Psoas muscle (tissue), 8 donors: ENCODE measurements at places on chromosomes 13 and 19.

- DNase-seq: no peak
Observed at GRCh38 chr19:34402074-34402600, 2.1 kb upstream of the PDCD2L start.

- DNase-seq: no peak
Observed at GRCh38 chr19:43575955-43576878, 616 bp downstream of the PINLYP start.

GRCh38 chr13:67134417-67135129 is 95.6 kb downstream of the PCDH9 start:
- DNase-seq: no peak

GRCh38 chr13:33252135-33252534 is 33.4 kb downstream of the STARD13 start:
- DNase-seq: no peak

DNA sequence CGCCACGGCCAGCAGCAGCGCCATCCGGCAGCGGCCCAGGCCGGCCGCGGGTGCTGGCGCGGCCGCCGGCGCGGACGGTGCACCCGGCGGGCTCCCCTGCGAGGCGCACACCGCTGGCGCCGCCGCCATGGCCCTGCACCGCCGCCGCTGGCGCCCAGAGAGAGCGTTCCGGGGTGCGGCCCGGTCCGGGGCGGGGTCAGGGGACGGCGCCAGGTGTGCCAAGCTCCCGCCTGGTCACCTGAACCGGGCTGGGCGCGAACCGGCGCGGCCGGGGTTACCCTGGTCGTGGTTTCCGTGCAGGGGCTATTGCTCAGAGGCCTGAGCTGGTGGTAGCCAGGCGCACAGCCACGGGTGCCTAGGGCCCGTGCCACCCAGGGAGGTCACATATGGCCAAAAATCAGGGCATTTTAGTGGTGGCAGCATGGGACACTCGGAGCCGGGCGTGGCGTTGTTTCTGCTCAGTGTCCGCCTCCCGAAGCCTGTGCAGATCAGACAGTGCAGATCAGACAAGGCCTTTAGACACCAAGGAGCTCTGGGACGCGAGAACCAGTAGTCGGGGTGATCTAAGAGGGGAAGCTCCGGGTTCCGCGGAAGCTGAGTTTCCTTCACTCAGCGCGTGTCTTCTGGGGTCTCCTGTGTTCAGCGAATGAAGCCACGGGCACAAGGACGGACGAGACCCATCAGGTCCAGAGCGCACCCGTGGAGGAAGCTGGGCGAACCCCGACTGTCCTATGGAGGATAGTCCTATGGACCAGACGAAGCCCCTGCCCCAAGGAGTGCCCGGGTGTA is at the start of gene TMEM238:
Gene TMEM238, minus strand, starts transcription at position 162 of the 789 bp plus-strand sequence. Its CDS starts 33 bp downstream, at position 129.
- DNase-seq: peak; percentile 48

GRCh38 chr13:51328488-51328887 is 11.0 kb upstream of the SERPINE3 start:
- DNase-seq: no peak

- DNase-seq: peak; percentile 75
Observed at GRCh38 chr19:18502638-18503294, 19.1 kb downstream of the ELL start.

- DNase-seq: no peak
Observed at GRCh38 chr13:103100830-103101229, 34.6 kb upstream of the SLC10A2 start.

GRCh38 chr19:10254244-10254643 is 2.2 kb downstream of the MRPL4 start:
- no peak for DNase-seq

GRCh38 chr13:21435231-21435630 is 23.9 kb downstream of the ZDHHC20 start:
- DNase-seq: no peak

GRCh38 chr13:95226476-95226875 is 74.8 kb downstream of the ABCC4 start:
- DNase-seq: no peak

DNA sequence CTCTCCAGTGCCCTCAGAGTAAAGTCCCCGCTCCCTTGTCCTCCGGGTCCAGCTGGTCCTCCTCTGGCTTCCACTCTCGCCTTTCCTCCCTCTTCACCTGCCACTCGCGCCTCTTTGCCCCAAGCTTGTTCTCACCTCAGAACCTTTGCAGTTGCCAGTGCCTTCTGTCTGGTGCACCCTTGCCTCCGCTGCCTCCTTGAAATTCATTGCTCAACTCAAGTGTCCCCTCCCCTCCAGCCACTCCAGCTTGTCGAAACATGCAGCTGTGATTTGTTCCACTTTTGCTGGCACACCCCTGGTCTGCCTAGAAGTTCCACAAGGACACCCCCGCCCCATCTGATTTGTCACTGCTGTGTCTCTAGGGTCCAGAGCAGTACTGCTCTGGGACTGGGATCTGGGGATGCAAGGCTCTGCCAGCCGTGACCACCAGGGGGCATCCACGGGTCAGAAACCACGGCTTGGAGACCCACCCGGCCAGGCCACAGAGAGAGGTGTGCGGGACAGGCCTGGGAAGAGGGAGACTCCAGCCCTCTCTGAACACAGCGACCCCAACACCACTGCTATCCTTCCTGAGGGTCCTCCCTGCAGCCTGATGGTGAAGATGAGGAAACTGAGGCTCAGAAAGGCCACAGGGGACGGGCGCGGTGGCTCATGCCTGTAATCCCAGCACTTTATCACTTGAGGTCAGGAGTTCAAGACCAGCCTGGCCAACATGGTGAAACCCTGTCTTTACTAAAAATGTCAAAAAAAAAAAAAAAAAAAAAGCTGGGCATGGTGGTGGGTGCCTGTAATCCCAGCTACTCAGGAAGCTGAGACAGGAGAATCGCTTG is 49.9 kb downstream of the AP1M1 start:
- peak; percentile 89 for DNase-seq

- no peak for DNase-seq
Observed at GRCh38 chr13:50686551-50686950, 156.9 kb downstream of the DLEU7 start.

- DNase-seq: peak; percentile 37
Observed at GRCh38 chr13:40624383-40624782, 42.1 kb downstream of the FOXO1 start.

DNA sequence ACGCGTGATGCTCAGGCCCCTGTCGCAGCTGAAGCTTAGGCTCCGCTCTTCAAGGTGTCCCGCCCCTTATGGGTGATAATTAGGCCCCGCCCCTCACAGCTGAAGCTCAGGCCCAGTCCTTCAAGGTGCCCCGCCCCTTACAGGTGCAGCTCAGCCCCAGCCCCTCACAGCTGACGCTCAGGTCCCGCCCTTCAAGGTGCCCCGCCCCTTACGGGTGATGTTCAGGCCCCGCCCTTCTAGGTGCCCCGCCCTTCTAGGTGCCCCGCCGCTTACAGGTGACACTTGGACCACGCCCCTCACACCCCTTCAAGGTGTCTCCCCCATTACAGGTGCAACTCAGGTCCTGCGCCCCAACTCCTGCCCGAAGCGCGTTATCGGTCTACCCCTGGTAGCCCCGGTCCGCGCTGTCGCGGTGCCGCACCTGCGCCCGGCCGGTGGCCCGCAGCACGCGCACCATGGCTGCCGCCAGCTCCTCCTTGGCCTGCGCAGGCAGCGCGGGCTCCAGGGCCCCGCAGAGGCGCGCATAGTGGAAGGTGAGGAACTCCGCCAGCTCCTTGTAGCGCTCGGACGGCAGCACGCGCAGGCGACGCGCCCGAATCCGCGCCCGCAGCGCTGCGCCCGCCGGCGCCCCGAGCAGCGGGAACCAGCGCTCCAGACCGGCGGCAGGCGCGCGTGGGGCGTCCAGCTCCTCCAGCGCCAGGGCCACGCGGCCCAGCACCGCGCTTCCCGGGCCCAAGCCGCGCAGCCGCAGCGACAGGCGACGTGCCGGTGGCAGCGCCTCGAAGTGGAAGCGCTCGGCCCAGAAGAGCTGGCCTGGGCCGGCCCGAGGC is 7.3 kb downstream of the RASAL3 start:
- DNase-seq: no peak

DNA sequence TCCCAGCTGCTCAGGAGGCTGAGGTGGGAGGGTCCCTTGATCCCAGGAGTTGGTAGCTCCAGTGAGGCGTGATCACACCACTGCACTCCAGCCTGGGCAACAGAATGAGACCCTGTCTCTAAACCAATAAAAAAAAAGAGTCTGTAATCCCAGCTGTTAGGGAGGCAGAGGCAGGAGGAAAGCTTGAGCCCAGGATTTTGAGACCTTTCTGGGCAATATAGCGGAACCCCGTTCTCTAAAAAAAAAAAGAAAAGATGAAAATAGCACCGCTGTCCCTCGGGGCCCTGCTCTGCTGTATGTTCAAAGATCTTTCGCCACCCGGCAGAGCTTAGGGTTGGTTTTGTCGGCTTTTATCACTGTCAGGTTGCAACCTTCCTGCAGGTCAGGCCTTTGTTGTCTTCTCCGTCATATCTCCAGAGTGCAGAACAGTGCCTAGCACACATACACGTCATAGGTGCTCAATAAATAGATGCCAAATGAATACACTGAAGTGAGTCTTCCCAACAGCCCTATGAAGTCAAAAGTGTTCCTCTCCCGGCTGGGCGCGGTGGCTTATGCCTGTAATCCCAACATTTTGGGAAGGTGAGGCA is 13.4 kb upstream of the BCAM start:
- no peak for DNase-seq

GRCh38 chr19:30222992-30223865 is 149.0 kb upstream of the ZNF536 start:
- no peak for DNase-seq

- DNase-seq: no peak
Observed at GRCh38 chr19:29380581-29380980, 145.2 kb upstream of the VSTM2B start.

DNA sequence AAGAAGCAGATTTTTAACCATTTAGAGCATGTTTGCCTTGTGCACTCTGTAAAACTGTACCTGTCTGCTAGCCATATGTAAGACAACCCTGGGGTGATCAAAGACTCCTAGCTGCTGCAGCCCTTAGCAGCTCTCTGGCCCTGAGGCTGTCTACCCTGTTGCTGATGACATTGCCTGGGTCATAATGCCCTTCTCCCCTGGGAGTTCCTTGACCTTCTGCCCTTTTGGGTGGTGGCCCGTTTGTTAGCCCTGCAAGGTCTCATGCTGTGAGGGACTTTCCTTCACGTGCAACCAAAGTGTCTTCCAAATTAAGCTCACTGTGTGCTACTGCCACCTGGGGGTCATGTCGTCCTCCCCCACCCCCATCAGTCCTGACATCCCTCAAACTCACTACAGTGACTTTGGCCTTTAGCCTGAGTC is 7.4 kb downstream of the GPC6 start:
- DNase-seq: no peak

GRCh38 chr13:113192279-113192678 is 16.2 kb downstream of the PCID2 start:
- no peak for DNase-seq

DNA sequence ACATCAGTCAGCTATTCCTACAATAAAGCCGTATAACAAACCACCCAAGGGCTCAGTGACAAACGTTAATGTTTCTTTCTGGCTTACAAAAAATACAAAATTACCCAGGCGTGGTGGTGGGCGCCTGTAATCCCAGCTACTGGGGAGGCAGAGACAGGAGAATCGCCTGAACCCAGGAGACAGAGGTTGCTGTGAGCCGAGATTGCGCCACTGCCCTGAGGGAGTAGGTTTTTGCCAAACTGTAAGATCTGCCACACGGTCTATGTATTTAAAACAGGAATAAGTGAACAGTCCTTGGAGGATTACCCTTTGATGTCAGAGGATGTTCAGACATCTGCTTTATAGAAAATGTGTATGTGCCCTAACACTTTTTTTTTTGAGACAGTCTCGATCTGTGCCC is 105.8 kb downstream of the DPF1 start:
- no peak for DNase-seq

- DNase-seq: no peak
Observed at GRCh38 chr13:79404985-79405384, 1.1 kb downstream of the RBM26 start.

DNA sequence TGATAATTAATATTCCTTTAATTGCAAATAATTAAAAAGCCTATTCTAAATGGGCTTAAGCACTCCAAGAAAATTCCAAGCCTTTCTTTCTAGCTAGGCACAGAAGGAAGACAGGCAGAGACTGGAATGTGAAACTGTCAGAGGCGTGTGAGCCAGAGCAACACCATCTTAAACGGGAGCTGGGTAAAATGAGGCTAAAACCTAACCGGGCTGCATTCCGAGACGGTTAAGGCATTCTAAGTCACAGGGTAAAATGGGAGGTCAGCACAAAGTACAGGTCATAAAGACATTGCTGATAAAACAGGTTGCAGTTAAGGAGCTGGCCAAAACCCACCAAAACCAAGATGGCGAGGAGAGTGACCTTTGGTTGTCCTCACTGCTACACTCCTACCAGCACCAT is 300.4 kb downstream of the SLITRK6 start:
- DNase-seq: no peak
